DMS79 (cell line): ENCODE measurements at places on chromosomes 2 and 18.

GRCh38 chr2:56648802-56649201 is 465.0 kb downstream of the CCDC85A start:
- no peak for DNase-seq

- peak; percentile 49 for DNase-seq
Observed at GRCh38 chr2:309148-309953, 21.5 kb upstream of the ALKAL2 start.

- no peak for DNase-seq
Observed at GRCh38 chr2:33378556-33379210, 97.8 kb upstream of the RASGRP3 start.

DNA sequence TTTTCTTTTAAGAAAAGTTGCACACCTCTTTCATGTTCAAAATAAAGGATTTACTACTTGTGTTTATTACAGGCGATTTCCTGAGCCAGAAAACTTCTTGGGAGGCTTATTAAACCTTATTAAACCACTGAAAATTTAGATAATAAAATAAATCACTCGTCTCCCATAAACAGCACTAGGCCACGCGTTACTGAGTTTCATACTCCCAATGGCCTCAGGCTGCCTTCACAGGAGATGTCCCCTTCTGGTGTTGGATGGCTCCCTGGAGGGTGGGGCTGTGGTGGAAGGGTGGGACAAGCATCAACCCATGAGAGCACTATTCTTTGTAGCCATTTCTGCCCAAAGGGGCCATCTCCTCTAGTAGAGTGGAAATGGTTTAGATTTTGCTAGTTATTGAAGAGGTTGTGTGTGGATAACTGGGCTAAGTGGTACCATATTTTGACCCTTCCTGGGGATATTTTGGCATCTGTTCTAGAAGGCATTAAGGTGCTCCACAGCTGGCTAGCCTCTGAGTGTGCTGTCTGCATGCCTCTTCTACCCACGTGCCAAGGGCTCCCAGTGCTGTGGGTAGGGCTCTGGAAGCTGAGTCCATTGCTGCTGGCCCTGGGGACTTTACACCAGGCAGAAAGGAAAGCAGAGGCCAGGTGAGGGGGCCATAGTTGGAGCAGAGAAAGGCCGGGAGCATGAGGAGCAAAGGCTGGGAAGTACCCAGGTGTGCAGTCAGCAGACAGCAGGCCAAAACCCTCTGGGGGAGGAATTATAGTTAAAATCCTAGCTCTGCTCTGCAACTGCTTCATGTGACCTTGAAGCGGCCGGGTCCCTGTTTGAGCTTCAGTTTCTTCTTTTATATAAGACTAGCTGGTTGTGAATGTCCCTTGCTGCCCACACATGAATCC is 121.7 kb upstream of the SMAD2 start:
- peak; percentile 53 for DNase-seq

GRCh38 chr2:30410217-30410616 is 36.8 kb upstream of the LCLAT1 start:
- no peak for DNase-seq

- DNase-seq, result no peak
Observed at GRCh38 chr2:115739574-115739973, 1297.1 kb downstream of the DPP10 start.

DNA sequence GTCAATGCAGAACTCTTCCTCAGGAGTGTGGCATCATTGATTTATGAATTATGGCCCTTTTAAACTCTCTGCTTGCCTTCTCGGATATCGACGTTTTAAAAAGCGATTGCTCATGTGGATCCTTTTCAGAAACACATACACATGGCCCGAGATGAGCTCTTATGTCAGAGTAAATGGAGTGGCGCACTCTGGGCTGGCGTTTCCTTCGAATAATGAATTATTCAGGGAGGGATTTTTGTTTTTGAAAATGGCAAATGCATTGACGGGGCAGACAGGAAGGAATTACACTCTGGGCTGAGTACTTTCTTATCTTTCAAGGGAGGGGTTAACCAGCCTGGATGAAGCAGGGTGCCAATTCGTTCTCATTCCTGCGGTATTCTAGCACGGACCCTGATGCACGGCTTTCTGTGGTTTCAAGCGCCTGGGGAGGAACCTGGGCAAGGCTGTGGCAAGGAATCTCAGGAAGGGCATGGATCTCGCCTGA is 142.7 kb downstream of the PRKCE start:
- DNase-seq, result peak; percentile 13

DNA sequence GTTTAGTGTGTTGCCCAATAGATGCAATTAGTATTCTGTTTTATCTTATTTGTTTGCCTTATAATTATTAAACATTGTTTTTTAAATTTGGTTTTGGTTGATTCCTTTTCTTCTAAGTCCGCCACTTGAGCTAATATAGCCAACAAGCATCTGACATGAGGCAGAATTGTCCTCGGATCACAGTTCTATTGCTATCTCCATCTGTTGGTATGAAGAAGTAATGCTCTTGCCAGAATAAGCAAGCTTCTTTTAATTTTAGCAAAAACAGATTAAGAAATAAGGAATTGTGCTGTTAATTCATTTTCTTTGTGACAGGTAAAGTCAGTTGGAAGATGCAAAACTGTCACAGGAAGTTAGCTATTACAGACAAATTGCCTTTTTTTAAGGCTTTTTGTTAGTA is 54.3 kb downstream of the R3HDM1 start:
- DNase-seq, result no peak

DNA sequence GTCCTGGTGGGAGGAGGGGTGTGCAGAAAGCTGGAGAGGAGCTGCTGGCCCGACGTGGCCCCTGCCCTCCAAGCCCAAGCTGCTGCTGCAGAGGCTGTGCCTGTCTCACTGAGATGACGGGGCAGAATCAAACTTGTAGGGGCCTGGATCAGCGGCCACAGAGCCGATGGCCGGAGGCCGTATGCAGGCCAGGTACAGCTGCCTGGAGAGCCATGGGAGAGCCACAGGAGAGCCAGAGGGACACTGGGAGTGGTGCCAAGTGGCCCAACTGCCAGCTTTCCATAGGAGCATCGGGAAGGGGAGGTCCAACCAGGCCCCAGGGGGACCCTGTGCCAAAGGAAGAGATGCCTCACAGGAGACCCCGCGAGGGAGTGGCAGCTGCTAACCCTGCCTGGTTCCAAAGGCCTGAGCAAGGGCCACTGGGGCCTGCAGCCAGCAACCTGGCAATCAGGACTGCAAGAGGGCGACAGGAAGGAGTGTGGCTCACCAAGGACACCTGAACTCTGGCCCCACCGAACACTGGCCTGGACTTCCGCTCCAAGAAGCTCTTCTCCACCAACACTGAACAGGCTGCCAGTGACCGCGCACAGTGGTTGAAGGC is 70.7 kb downstream of the HDAC4 start:
- DNase-seq, result no peak

DNA sequence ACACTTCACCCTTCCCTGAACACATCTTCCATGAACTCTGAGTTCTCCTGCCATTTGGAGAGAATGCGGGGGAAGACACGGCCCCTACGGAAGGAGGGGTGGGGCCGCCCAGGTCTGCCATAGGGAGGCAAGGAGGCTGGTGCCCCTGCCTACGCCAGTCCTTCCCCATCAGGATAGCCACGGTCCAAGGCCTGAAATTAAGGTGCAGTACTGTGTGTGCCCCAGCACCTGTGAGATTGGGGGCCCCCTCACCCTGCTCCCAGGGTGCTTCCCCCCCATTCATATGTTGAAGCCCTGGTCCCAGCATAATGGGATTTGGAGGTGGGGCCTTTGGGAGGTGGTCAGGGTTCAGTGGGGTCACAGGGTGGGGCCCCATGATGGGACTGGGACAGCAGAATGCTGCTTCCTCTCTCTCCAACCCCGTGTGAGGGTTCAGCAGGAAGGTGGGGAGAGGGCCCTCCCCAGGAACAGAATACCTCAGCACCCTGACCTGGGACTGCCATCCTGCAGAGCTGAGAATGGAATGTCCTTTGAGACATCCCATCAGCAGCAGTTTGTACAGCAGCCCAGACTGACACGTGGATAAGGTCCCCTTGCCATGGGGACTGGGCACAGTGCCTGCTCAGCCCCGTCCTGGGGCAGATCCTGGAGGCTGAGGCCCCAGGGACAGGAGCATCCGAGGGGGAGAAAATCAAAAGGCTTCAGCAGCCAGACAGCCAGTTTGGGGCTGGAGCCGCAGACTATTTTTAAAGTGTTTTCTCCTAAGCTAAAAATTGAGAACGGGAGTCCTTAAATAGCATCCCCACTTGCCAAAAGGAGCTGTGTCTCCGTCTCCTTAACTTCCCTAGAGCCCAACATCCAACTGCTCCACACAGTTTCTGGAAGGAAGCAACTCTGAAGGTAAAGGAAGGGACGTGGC is 105.1 kb downstream of the NDUFA10 start:
- DNase-seq, result no peak

- DNase-seq, result no peak
Observed at GRCh38 chr2:172711110-172711509, 24.5 kb upstream of the RAPGEF4 start.

- no peak for DNase-seq
Observed at GRCh38 chr2:86488561-86489250, 47.5 kb downstream of the KDM3A start.

- DNase-seq, result no peak
Observed at GRCh38 chr2:241724975-241725870, 9.2 kb upstream of the D2HGDH start.

- DNase-seq, result no peak
Observed at GRCh38 chr18:8052237-8052701, 485.2 kb downstream of the PTPRM start.

GRCh38 chr2:224838335-224838734 is 122.2 kb upstream of the CCDC195 start:
- no peak for DNase-seq

DNA sequence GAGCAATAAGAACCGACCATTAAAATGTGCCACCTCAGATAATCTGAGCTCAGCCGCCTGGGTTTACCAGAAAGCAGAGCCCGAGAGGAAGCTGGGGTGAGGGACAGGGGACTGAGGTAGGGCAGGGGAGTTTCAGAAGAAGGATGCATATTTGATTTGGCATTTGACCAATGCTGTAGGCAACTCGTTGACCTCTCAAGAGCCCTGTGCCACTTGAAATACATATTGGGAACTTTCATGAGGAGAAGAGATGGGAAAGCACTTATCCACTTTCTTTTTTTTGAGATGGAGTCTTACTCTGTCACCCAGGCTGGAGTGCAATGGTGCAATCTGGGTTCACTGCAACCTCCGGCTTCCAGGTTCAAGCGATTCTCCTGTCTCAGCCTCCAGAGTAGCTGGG is 148.4 kb upstream of the SPRED2 start:
- DNase-seq, result peak; percentile 58

DNA sequence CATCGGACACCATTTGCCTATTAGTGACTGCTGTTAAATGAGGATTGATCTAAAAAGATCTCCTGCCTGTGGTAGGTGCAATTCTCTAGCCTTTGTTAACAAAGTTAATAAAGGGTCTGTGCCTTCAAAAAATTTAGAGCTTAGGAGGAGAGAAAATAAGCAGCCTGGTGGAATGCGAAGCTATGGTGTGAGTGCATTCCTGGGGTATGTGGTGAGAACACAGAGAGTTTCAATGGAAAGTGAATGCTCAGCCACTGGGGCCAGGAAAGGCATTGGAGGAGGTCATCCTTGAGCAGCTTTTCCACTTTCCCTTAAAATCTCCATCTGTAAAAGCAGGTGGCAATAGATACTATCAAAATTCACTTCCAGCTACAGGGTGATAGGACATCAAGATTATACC is 331.2 kb upstream of the LRATD1 start:
- DNase-seq, result no peak

DNA sequence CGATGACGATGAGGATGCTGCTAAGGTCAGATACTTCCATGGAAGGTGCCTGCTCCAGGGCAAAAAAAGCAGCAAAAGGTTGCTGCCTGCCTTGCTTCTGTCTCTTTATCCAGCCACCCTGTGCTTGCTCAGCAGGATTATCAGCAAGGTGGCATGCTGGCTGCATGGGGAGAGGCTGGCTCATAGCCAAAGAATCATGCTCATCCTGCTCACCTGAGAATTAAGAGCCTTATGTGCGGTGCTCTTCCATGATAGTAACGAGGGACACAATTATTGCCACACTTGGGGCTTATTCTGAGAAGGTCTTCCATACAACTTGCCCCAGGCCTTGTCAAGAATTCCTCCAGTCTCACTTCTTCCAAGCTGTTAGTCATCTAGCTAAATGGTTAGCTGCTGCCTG is 60.4 kb upstream of the SEC11C start:
- no peak for DNase-seq

GRCh38 chr18:63182310-63182772 is 137.2 kb downstream of the BCL2 start:
- no peak for DNase-seq

GRCh38 chr2:228798458-228799207 is 472.5 kb downstream of the PID1 start:
- no peak for DNase-seq

GRCh38 chr18:44709307-44710126 is 28.8 kb downstream of the SETBP1 start:
- no peak for DNase-seq

- DNase-seq, result no peak
Observed at GRCh38 chr2:12110481-12110880, 364.0 kb downstream of the LPIN1 start.

DNA sequence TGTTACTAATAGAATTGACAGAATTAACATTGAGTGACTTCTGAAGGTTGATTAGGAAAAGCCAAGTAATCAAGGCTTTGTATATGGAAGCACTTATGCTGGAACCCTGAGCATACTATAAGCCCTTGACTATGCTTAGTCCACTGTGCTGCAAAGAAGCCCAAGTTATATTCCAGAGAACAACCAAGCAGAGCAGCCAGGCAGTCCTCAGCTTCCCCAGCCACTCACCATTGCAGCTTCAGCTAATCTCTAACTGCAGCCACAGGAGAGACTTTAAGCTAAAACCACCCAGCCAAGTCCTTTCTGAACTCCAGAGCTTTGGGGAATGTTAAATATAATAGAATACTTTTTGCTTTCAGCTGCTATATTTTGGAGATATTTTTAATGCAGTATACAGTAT is 164.4 kb upstream of the VWC2L start:
- DNase-seq, result no peak

DNA sequence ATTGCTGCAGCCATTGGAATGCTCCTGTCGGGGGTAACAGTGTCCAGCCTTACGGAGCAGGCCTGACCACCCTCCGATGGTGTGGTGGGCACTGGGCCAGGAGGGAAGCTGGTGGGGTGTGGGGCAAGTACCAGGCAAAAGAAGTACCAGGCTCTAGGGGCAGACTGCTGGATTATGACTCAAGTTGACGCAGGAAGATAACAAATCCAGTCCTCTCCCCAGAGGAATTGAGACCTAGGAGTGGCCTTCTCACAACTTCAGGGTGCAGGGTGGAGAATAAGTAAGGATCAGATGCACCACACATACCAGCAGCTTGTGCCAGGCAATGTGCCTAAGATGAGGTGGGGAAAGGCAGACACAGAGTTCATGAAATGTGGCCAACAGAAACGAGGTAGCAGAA is 37.9 kb downstream of the SEMA4F start:
- no peak for DNase-seq
